ENCODE measurements at places on chromosomes 1 and 21.
A peak's percentile ranks its signal among the peaks of the same experiment; 100 is the strongest.

- no peaks in the 10 kb centered on the region for H3K36me3 ChIP-seq
- H3K4me1 ChIP-seq = peaks cover 23% of the 10 kb centered on the region
- no peaks in the 10 kb centered on the region for H3K27me3 ChIP-seq
- peak within 1 kb of the TSS; percentile 93 for H3K4me3 ChIP-seq
- DNase-seq = peak; percentile 92
Measured at GRCh38 chr21:26170471-26171257, at the start of gene APP. Gene APP, minus strand, starts transcription at chr21:26170770. Its CDS starts 150 bp downstream, at chr21:26170620.

DNA sequence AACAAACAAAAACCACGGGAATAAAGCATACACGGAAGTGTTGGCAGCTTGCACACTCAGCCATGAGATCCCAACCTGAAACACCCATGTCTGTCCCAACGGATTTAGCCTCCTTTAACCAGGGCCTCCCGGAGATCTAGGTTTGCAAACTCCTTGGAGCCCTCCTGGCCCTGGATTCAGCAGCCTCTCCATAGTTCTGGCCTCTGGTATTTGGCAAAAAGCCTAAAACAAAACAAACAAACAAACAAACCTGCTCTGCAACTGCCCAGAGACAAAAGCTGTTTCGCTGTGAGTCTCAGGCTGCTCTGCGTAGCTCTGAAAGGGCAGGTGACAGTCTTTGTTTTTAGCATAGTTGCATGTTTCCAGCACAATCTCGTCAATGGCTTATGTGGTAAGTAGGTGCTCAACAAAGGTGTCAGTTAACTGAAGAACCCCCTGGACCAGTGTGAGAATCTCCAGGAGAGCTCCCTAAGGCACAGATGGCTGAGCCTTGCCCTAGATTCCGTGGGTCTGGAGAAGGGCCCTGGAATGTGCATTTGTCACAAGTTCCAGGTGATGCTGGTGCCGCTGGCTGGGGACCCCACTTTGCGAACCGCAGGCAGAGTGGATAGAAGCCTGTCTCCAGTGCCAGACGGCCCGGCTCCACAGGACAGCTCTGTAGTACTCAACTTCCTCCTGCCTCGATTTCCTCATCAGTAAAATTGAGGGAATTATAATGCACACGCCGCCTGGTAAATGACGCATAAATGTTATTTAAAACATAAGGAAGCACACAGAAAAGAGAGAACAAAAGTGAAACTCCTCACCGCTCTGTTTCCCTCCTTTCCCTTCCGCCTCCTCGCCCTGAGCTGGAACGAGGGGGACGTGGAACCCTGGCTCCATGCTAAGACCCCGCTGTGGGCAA lies 86.2 kb downstream of the RIPK4 start:
- no peak overlapping the region for H3K27ac ChIP-seq
- no peaks in the 10 kb centered on the region for H3K36me3 ChIP-seq
- peaks cover 21% of the 10 kb centered on the region for H3K4me1 ChIP-seq
- no peaks in the 10 kb centered on the region for H3K27me3 ChIP-seq

- no peak overlapping the region for H3K27ac ChIP-seq
- no peaks in the 10 kb centered on the region for H3K4me1 ChIP-seq
- DNase-seq = no peak
- H3K36me3 ChIP-seq = no peaks in the 10 kb centered on the region
- no peak overlapping the region for H3K4me3 ChIP-seq
Measured at GRCh38 chr21:42089093-42089631, 18.0 kb downstream of the UMODL1 start.

GRCh38 chr1:219731771-219732170 lies 118.9 kb upstream of the ZC3H11B start:
- no peaks in the 10 kb centered on the region for H3K4me1 ChIP-seq
- H3K36me3 ChIP-seq = no peaks in the 10 kb centered on the region
- no peak for DNase-seq
- no peak overlapping the region for H3K27ac ChIP-seq
- H3K27me3 ChIP-seq = no peaks in the 10 kb centered on the region

DNA sequence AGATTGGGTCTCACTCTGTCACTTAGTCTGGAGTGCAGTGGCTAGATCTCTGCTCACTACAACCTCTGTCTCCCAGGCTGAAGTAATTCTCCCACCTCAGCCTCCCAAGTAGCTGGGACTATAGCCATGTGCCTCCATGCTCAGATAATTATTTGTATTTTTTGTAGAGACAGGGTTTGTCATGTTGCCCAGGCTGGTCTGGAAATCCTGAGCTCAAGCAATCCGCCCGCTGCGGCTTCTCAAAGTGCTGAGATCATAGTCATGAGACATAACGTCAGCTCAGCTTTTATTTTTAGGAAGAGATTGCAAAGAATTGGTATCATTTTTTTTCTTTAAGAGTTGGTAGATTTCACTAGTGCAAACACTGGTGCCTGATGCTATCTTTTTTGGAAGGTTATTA lies 244.9 kb downstream of the DSCAM start:
- DNase-seq = no peak
- H3K4me1 ChIP-seq = no peaks in the 10 kb centered on the region
- no peak overlapping the region for H3K27ac ChIP-seq
- H3K36me3 ChIP-seq = no peaks in the 10 kb centered on the region
- H3K27me3 ChIP-seq = no peaks in the 10 kb centered on the region

GRCh38 chr1:234697015-234697414 lies 87.0 kb upstream of the IRF2BP2 start:
- H3K27ac ChIP-seq = no peak overlapping the region
- H3K4me1 ChIP-seq = peaks cover 11% of the 10 kb centered on the region
- H3K36me3 ChIP-seq = no peaks in the 10 kb centered on the region
- DNase-seq = no peak
- H3K4me3 ChIP-seq = no peak overlapping the region

DNA sequence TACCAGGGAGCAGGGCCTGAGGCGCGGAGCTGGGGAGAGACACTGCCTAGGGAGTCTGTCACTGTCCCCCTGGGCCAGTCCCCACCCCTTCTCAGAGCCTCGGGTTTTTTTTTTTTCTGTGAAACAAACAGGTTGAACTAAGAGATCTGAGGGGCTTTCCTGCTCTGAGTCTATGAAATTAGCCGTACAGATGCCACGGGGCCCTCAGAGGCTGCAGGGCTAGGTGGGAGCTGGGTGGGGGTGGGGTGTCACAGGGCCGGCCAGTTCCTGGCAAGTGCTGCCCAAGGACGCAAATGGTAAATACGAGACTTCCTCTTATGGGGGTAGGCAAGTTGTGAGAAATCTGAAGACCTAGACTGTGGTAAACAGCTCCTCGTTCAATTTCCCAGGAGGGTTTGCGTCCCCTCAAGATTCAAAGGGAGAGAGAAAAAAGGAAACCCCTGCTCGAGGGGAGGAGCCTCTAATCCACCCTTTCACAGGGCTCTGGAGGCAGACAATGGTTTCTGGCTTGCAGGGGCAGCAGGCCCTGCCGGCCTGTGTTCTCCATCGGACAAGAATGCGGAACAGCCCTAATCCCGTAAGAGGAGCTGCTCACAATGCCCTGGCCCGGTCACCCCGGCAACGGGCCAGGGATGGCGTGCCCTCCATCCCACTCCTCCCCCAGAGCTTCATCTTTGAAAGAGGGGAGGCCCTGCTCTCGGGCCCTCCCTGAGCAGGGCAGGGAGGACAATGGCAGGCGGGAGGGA lies 7.8 kb downstream of the NUAK2 start:
- DNase-seq = no peak
- no peaks in the 10 kb centered on the region for H3K27me3 ChIP-seq
- no peak overlapping the region for H3K27ac ChIP-seq

DNA sequence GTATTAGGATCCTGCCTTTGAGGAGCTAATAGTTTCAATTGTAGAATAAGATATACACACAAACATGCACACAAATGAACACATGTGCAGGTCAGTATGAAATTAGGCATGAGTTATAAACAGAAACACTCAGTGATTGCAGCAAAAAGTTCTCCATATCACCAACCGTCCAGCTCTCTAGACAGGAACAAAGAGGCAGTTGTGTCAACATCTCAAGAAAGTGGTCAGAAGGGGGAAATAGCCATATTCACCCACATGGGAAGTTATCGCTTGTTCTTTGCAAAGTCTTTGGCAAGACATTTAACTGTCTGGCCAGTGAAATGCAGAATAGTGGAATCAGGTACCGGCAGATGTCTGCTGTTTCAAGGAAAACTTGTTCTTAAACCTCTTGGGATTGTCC lies 29.4 kb upstream of the PIGC start:
- no peaks in the 10 kb centered on the region for H3K4me1 ChIP-seq
- H3K4me3 ChIP-seq = no peak overlapping the region

DNA sequence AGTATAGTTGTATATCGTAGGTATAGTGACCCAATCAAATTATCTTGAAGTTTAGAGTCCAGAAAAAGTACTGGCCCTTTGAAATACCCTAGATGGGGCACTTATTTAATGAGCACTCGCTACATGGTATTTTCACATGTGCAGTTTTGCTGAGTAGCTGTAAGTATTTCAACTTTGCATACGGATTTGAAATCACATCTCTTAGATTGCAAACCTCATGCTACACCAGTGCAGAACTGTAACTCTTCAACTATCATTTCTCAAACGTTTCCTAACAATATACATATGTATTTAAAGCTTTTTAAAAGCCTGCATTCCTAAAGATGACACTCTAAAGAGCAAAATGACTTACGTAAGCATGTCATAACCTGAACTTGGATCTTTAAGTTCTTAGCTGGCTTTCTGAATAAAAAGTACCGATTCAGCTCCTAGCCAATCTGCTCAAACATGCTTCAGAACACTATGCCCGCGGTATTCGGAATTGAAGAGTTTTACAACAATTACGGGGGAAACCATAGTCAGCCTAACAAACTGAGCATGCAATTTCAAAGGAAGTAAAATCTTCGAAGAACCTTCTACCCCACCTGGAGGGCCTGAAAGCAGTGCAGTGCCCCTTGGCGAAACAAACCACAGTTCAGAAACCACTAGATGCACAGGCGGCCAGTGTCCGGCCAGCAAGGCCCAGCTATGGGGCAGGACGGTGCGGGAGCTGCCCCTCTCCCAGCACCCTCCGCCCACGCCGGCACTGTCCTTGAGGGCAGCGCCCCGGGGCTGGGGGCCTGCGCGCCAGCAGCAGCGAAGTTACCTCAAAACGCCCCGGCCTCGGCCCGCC lies 863 bp downstream of the FH start:
- H3K4me3 ChIP-seq = peak overlapping the region; percentile 78
- H3K27ac ChIP-seq = peak overlapping the region; percentile 74
- 0 out of 2 replicates have a peak, but pooled peaks cover 8% of the 10 kb centered on the region for H3K4me1 ChIP-seq
- DNase-seq = peak; percentile 72
